ENCODE measurements at places on chromosomes 5 and 9.

DNA sequence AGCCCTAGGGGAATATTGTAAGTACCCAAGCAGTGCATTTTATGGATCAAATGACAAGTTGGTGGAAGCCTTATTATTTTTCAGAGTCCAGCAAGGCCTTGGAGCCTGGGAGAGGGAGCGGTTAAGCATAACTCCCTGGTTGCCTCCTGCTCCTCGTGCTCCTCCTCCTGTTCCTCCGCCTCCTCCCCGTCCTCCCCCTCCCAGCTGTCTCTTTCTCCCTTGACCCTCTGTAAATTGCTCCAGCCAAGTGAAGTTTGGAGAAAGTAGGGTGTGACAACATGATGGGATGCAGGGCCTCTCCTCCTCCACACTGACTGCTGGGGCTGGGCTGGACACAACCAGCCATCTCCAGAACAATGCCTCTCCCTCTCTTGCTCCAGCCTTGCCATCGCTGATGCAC is 586.9 kb downstream of the CCDC171 start:
- DNase-seq: no peak

DNA sequence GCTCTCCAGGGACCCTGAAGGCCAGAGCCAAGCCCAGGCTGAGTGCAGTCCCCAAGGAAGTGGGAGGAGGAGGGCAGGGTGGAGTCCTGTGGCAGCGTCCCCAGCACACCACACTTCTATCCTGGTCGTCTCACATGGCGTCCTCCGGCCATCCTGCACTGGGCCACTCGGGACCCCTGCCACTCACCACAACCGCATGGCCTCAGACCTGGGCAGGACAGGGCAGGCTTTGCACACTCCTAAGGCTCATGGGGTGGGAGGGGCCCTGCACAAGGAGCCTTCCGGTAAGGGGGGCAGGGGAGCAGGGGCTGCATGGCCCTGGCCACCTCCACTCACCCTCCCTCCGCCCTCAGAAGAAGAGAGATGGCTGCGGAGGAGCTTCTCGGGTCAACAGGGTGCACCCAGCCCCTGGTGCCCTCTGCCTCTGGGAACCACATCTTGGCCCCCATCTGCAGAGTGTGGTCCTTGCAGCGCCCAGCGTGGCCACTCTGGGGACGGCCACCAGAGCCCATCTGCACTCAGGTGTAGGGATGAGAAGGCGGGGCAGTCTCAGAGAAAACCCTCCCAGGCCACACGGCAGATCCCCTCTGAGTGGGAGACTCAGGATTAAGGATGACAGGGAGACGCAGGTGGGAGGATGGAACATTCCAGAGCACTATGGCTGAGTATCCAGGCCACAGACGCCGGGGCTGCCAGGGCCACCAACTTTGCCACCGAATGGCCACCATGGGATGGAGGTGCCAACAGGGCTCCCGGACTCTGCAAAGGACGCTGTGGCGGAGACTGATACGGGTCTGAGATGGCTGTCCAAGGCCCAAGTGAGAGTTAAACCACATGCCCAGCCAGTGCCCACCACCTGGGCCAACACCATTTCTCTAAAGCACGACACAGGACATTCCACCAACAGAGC is 7.6 kb downstream of the TPPP start:
- peak; percentile 33 for DNase-seq

DNA sequence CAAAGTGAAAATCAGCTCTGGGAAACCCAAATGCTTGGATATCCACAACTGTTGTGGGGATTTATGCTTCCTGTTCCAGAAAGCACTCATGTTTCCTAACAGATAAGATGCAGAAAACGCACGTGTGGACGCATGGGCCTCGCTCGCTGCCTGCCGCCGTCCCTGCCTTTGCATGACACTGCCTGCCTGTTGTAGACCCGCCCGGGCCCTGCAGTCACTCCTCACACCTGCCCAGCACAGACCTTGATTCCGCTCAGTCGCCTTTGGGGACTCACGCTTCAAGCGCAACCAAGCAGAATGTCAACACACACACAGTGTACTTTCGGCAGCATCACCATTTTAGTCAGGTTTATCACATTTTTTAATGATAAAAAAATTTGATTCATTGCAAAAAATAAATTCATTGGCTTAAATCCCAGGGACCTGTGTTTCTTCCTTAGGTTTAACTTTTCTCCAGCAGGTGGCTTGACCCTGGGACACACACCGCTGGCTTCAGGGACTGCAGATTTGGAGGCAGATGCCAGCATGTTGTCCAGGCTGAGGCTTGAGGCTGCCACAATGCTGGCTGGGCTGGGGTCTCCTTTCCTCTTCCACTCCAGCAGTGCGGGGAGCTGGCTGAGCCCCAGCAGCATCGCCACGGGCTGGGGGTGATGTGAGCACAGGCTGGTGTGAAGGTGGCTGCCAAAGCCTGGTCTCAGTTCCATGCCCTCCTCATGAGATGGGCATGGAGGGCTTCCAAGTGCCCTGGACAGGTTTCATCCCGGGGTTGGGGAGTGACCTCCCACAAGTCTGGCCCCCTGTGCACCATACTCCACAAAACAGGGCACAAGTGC is 416.9 kb upstream of the IRX4 start:
- no peak for DNase-seq

GRCh38 chr9:29800821-29801220 is 2227.5 kb upstream of the C9orf72 start:
- DNase-seq: no peak

GRCh38 chr5:94748212-94748611 is 129.7 kb downstream of the SLF1 start:
- no peak for DNase-seq

DNA sequence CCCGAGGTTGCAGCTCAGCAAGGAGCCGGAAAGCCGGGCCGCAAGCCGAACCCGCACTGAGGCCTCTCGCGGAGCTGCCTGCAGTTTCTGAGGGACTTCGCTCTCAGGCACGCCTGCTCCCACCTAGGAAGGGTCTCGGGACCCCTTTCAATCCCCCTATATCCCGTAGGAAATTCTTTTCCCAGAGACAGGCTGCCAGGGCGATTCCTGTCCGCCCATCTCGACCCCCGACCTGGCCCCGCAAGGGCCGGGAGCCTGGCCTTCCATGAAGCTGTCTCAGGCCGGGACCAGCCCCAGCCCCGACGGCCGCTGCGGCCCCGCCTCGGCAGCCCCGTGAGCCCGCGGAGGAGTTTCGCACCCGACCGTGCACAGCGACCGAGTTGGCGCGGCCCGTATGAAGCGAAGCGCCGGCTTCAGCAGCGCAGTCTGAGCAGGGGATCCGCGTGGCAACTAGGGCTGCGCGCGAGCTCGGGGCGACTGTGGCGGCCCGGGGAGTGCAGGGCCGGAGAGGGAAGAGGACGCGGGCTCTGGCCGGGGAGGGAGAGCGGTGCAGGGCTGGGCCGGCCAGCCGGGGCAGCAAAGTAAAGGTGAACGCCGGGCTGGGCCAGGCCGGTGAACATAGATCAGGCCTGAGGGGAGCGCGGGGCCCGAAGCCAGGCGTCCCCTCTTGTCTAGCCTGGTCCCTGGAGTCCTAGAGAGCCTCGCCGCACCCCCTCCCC is 977 bp upstream of the PRDM12 start:
- DNase-seq: no peak

DNA sequence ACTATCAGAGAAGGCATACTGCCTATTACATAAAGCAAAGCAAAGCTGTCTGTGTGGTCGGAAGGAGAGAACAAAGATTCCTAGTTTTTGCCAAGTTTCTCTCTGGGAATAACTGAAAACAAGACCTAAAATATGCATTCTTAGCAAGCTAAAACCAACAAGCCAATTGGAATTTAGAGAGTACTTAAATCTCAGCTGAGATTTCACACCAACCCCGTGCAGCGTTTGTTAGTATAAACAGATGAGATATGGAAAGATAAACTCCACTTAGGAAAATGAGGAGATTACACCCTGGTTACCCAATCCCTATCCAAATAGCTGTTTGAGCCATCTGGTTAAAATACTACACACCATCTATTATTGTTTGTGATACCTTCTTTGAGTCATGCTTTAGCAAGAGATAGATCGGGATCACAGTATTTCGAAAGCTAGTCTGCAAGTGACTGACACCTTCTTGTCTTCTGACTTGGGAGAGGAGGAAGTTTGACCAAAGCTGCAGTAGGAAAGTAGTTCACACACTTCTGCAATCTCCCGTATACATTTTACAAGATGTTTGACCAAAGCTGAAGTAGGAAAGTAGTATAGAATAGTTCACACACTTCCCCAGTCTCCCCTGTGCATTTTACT is 18.2 kb downstream of the FAF2 start:
- no peak for DNase-seq

DNA sequence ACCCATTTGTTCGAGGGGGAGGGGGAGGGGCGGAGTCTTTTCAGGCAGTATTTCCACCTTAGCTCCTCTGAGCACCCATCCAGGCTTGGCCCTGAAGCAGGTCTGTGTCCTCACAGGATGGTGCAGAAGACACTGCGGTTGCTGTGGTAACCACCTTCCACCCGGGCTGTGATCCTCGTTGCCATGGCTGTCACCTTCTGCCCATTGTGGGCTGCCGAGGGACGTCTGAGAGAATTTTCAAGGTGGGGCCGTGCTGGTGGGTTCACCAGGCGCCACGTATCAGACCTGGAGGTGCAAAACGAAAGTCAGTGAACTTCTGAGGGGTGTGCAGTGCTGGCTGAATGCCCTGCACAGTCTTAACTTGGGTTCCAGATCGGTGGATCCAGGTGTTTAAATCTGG is 26.7 kb downstream of the POLR1E start:
- no peak for DNase-seq

DNA sequence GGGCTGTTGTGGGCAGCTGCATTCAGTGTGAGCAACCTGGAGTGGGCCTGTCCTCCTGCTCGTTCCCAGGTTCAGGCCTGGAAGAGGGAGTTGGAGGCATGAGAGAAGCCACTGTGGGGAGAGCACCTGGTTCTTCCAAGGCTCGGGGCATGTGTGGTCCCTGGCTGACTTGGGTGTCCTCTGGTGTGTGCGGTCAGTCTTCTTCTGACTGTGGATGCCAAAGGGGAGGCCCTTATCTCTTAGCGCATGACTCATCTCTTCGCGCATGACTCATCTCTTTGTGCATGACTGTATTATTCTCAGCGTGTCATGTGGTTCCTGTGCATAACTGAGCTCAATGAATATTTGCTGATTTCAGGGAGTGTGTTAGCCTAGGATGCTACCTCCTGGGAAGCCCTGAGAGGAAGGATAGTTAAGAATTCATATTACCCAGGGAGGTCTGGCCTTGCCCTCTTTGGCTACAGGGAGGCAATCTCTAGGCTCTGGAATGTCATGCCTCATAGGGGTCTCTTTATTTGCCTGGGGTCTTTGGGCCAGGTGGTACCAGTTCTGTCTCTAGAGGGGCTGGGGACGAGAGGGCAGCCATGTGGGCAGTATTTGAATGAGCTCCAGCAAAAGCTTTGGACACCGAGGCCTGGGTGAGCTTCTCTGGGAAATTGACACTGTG is 188.7 kb downstream of the HSPA4 start:
- peak; percentile 16 for DNase-seq

DNA sequence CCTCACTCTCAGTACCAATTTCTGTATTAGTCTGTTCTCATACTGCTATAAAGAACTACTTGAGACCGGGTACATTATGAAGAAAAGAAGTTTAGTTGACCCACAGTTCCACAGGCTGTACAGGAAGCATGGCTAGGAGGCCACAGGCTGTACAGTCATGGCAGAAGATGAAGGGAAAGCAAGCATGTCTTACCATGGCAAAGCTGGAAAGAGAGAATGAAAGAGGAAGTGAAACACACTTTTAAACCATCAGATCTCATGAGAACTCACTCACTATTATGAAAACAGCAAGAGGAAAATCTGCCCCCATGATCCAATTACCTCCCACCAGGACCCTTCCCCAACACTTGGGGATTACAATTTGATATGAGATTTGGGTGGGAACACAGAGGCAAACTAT is 698.8 kb downstream of the CDH9 start:
- DNase-seq: no peak

- no peak for DNase-seq
Observed at GRCh38 chr5:91438871-91439270, 55.8 kb upstream of the ARRDC3 start.

- DNase-seq: no peak
Observed at GRCh38 chr9:87675906-87676515, 49.9 kb upstream of the CTSL start.

DNA sequence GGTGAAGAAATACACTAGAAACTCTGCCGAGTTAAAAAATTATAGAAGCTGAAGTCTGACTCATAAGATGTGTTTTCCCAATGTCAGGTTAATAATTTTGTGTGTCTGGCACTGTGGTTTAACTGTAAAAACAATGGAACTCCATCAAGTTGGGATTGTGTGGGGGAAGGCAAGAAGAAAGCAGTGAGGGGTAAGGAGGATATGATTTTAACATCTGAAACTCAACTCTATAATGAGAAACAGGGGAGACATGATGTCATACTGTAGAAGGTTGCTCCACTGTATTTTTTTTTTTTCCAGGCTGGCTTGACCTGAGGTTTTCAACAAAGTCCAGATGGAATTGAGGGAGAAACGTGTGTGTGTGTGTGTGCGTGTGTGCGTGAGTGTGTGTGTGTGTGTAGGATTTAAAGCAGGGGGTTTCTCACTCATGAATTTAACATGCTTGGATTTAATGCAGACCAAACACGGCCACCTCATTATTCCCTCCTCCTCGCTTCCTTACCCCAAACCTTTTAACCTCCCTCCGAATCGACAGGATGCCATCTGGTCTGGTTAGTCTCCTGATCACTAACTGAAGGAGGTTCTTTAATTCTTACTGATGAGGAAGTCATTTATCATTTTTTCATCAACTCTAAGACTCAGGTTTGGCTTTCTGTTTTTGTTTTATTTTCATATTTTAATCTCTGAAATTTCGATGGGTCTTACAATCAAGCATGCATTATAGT is 140.2 kb upstream of the LPAR1 start:
- DNase-seq: no peak

GRCh38 chr5:140978260-140978659 is 12.0 kb downstream of the PCDHAC2 start:
- DNase-seq: no peak

DNA sequence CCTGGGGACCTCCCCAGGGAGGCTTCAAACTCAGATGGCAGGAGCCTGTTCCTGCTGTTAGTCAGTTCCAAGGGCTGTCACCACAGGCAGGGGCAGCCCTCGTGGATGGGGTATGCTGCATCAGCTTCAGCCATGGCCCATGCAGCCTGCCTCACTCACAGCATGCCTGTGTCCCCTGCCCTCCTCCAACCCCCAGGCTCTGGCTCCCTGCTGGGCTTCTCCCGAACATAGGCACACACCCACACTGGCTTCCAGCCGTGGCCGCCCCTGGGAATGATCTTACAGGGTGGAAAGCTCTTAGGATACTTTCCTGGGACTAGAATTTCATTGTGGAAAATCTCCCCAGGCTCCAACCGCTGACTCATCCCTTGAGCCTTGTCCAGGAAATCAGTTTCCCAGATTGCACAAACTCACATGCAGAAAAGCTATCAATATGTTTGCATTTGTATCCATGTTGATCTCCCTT is 163.8 kb downstream of the SEC61B start:
- DNase-seq: no peak

DNA sequence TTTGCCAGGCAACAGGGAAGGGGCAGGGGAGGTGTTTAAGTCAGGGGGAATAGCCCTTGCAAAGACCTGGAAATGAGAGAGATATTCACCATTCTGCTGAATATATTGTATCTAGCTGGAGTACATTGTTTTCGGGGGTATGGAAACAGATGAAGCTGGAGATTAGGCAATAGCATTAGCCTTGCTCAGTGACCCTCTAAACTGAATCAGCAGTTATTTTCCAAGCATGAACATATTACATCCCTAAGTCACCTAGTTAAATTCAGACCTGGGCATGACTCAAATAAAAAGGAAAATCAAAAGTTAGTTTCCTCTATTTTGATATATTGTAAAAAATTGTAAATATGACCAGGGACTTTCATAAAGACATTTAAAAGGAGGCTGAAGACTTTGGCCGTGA is 544.6 kb upstream of the TRPC7 start:
- DNase-seq: no peak

GRCh38 chr5:137300411-137301240 is 198.5 kb downstream of the SPOCK1 start:
- DNase-seq: no peak

- DNase-seq: no peak
Observed at GRCh38 chr5:162990856-162991497, 446.4 kb upstream of the CCNG1 start.

Data from activated naive CD4-positive, alpha-beta T cell treated with anti-CD3 and anti-CD28 coated beads, Interleukin-2, amount 50 U/mL, for 72 hours (primary cell).